ENCODE measurements at places on chromosomes 3 and 15.

- H3K27me3 ChIP-seq: peaks cover 1% of the 10 kb centered on the region
- peaks cover 3% of the 10 kb centered on the region for H3K4me1 ChIP-seq
- no peak for DNase-seq
- H3K36me3 ChIP-seq: peaks cover 4% of the 10 kb centered on the region
- H3K27ac ChIP-seq: no peak overlapping the region
- H3K4me3 ChIP-seq: no peak overlapping the region
Observed at GRCh38 chr15:65819563-65819960, 27.5 kb upstream of the DENND4A start.

DNA sequence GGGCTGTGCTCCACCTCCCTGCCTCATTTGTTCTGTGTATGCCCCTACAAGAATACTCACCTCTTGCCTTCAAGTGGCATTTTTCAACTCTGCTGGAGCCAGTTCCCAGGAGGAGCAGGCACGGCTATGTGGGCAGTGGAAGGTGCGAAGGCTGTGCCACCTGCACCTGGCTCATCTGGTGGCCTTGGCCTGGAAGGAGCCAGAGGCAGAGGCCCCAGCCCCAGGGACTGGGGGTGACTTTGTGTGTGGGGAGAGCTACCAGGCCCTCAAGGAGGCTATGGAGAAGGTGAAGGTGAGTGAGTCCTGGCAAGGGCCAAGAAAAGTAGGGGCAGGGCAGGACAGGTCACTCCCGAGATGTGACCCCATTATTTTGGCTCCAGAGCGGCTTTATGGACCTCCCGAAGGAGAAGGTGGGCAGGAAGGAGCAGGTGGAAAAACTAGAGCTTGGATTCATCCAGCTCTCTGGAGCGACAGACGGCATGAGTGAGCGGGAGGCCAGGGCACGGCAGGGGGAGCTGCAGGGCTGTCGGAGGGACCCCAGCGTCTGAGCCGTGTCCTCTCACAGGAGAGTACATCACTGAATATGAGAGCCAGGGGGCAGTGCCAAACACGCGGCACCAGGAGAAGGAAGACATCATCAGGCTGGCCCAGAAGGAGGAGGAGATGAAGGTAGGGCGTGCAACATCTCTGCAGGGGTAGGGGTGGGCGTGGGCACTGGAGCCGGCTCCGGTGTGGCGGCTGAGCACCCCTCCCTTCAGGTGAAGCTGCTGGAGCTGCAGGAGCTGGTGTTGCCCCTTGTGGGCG lies 57.3 kb upstream of the UBE2Q2 start:
- H3K4me1 ChIP-seq: no peaks in the 10 kb centered on the region
- peaks cover 3% of the 10 kb centered on the region for H3K36me3 ChIP-seq
- H3K27me3 ChIP-seq: peaks cover 10% of the 10 kb centered on the region

DNA sequence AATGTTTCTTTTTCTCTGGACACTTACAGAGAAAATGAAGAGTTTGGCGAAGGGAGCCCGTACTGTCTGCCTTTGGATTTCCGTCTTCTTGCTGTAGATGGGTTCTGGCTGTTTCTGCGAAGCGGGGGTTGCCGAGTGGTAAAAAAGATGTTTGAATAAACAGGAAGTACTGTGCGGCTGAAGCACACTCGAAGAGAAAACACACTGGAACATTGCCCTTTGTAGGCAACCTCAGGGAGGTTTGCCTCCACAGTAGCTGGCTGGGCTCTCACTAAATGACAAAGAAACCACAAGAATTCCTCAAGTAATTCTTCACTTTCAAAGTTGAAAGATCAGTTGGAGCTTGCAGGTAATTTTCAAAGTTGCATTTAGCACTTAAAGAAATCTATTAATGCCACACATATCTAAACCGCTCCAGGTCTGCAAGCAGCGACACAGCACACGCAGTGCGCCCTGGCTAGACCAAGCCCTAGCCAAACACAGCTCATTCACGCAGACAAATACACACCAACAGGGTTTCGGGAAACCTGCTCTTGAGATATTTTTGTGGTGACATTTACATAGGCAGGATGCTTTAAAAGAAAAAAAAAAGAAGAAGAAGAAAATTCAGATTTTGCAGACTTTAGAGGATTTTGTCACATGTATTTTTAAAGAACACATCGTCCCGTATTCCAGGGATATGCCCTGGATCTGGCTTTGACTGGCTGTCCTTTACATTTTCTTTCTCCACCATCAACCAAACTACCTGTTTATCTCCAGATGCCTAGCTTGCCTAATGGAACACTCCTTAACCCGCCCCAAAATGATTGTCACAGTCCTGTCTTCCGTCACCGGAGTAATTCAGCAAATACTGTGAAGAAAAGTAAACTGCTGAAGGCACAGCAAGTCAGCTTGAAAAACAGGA lies 452.8 kb downstream of the FOXP1 start:
- DNase-seq: peak; percentile 43
- peaks cover 38% of the 10 kb centered on the region for H3K4me1 ChIP-seq
- peak overlapping the region; percentile 90 for H3K4me3 ChIP-seq

- no peak for DNase-seq
- no peaks in the 10 kb centered on the region for H3K27me3 ChIP-seq
- peaks cover 12% of the 10 kb centered on the region for H3K4me1 ChIP-seq
Observed at GRCh38 chr15:78207641-78208340, 26.6 kb downstream of the ACSBG1 start.

- H3K4me1 ChIP-seq: no peaks in the 10 kb centered on the region
- no peak for DNase-seq
- no peaks in the 10 kb centered on the region for H3K27me3 ChIP-seq
- H3K36me3 ChIP-seq: no peaks in the 10 kb centered on the region
Observed at GRCh38 chr3:107110596-107111305, 266.5 kb upstream of the CCDC54 start.

DNA sequence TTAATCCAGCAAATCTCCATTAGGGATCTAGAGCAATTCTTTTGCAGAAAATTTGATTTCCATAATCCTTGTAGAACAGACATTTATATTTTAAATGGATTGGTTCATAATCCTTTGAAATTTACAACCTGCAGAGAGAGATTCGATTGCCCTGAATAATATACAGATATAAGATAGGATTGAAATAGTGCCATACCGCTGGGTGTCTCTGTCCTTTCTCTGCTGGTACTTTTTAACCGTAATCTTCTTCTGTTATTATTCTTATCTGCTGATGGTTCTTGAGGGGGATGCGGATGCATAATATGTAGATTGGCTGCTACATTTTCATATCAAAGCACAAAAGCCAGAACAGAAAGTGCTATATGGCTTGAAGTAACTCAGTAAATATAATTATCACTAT lies 182.2 kb downstream of the CFAP20DC start:
- no peak overlapping the region for H3K4me3 ChIP-seq
- no peaks in the 10 kb centered on the region for H3K4me1 ChIP-seq
- H3K27ac ChIP-seq: no peak overlapping the region

GRCh38 chr3:34878488-34878887 lies 760.8 kb upstream of the ARPP21 start:
- no peak overlapping the region for H3K27ac ChIP-seq
- no peaks in the 10 kb centered on the region for H3K36me3 ChIP-seq
- no peaks in the 10 kb centered on the region for H3K27me3 ChIP-seq
- no peak for DNase-seq
- H3K4me1 ChIP-seq: no peaks in the 10 kb centered on the region

- peaks cover 2% of the 10 kb centered on the region for H3K27me3 ChIP-seq
- H3K27ac ChIP-seq: no peak overlapping the region
- H3K4me3 ChIP-seq: no peak overlapping the region
- no peak for DNase-seq
- H3K36me3 ChIP-seq: no peaks in the 10 kb centered on the region
Observed at GRCh38 chr3:30358871-30359270, 247.5 kb upstream of the TGFBR2 start.

GRCh38 chr3:150483226-150483625 lies 63.1 kb downstream of the SERP1 start:
- no peak overlapping the region for H3K4me3 ChIP-seq
- no peak for DNase-seq
- peaks cover 5% of the 10 kb centered on the region for H3K4me1 ChIP-seq

DNA sequence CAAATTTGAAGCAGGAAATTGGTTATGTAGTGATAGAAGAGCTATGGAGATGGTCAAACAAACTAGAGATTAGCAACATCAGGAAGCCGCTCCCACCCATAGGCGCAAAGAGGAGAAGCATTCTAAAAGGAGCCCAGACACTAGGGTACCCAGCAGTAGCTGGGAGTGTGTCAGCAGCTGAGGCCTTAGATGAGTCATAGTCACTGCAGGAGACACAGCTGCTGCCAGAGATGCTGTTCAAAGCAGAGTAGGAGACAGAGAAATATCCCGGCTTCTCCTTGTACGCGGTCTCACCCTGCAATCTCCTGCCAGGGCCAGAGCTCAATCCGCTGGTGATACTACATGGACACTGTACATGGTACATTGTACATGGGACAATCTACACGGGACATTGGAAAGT lies 61.9 kb downstream of the VGLL3 start:
- H3K27me3 ChIP-seq: no peaks in the 10 kb centered on the region
- H3K4me3 ChIP-seq: no peak overlapping the region
- no peak overlapping the region for H3K27ac ChIP-seq

DNA sequence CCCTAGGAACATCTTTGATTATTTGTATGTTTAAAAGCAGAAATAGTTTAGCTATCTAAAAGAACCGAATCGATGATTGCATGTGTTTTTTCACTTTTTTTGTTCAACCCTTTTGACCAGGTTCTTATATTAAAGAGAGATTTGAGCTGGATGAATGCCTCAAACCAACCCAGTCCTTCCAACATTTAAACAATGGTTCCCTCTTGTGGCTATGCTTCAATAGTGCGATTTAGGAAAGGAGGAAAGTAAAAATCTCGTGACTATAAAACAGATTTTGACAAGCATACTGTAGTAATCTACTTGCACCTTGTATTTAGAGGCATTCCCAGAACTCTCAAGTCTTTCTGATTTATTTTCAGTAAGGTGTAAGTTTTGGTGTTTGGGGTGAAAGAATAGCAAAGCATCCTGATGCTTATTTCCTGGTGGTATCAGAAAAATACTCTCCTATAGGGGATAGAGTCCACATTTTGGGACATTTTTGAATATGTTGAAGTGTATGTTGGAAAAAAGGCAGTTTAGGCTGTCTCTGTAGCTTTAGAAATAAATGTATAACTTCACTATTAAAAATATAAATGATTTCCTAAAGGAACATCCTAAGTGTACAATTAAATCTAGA lies 159.6 kb upstream of the KCNH8 start:
- no peaks in the 10 kb centered on the region for H3K36me3 ChIP-seq
- peak; percentile 9 for DNase-seq
- no peaks in the 10 kb centered on the region for H3K27me3 ChIP-seq
- H3K4me3 ChIP-seq: no peak overlapping the region

DNA sequence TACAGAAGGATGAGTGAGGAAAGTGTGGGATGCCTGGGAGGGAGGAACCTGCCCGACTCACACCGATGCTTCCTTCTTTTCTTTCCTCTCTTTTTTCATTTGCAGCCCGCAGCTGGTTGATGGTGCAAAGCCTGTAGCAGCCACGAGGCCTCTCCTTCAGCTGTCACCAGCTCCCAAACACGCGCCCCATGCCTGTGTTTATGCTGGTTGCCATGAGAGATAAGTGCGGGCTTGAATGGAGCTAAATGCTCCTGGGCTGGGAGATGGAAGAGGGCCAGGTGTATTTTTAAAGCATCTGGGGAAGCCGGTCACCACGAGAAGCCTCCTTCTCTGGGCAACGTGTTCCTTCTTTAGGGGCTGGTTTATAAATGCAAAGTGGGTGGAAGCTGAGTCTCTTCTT lies 9.3 kb downstream of the COLQ start:
- H3K36me3 ChIP-seq: no peaks in the 10 kb centered on the region
- no peak overlapping the region for H3K4me3 ChIP-seq
- H3K4me1 ChIP-seq: peaks cover 25% of the 10 kb centered on the region
- H3K27me3 ChIP-seq: peaks cover 5% of the 10 kb centered on the region
- no peak overlapping the region for H3K27ac ChIP-seq
- no peak for DNase-seq

DNA sequence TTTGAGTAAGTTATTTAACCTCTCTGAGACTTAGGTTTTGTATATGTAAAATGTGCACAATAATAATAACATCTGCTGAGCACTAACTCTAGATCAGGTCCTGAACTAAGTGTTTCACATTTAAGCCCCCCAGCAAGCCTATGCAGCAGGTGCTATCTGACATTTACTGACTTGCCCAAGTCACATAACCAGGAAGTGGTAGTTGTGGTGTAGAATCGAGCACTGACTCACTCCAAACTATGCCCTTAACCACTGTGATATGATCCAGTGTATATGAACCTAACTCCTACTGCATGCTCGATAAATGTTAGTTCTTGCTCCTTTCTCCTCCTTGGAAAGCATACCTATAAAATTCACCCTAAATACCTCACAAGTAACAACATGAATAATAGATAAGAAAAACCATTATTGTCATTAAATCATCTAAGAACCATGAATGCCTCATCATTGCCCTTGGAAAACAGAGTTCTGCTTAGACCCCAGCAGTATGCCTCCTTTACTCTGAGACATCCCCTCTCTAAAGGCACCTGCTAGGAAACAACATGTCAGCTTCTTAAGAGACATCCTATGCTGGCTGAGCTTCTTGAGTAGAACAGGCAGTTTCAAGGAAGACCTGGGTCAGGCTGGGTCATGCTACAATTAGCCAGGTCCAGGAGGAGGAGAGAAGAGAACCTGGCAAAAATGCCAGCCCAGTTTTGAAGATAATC lies 3.0 kb upstream of the SHC4 start:
- H3K27me3 ChIP-seq: peaks cover 10% of the 10 kb centered on the region
- H3K27ac ChIP-seq: no peak overlapping the region
- DNase-seq: no peak
- peaks cover 5% of the 10 kb centered on the region for H3K36me3 ChIP-seq
- no peak overlapping the region for H3K4me3 ChIP-seq
- H3K4me1 ChIP-seq: peaks cover 30% of the 10 kb centered on the region

DNA sequence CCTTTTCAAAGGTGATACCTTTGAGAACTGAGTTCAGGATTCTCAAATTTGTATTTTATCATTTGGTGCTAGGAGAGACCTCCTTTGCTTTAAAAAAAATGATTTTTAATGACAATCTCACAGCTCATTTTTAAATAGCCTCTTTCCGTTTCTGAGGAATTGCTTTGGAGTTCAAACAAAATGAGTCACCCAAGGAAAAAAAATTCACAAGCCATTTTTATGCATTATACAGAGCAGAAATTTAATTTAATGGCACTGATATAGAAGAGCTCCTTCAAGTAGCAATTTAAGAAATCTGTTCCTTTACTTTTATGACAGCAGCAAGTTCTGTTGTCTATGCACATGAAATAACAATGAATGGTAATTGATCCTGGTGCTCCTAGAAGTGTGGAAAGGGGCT lies 337.9 kb upstream of the KCNMB2 start:
- peaks cover 13% of the 10 kb centered on the region for H3K4me1 ChIP-seq
- H3K27ac ChIP-seq: no peak overlapping the region
- H3K36me3 ChIP-seq: no peaks in the 10 kb centered on the region
- DNase-seq: no peak
- H3K4me3 ChIP-seq: no peak overlapping the region

DNA sequence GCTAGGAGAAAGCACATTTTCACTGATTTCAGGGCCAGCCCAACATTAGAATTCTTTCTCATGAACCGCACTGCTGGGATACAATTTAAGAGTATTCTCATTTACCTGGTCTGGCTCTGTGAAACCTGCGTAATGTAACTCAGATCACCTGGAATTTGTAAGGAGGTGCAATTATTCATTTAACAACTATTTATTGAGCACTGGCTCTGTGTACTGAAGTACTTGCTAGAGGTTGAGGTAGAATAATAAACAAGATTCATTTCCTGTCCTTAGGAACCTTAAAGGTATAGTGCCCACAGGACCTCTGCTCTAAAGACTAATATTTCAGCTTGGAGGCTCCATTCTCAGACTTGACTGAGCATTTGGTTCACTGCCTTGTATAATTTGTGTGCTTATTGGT lies 242.2 kb upstream of the ZPLD1 start:
- H3K4me1 ChIP-seq: peaks cover 3% of the 10 kb centered on the region
- no peaks in the 10 kb centered on the region for H3K36me3 ChIP-seq
- H3K27ac ChIP-seq: no peak overlapping the region
- H3K4me3 ChIP-seq: no peak overlapping the region
- DNase-seq: no peak

All from endothelial cell (in vitro differentiated cells).